Natural killer cell (primary cell): ENCODE measurements at places on chromosomes 3 and 15.

DNA sequence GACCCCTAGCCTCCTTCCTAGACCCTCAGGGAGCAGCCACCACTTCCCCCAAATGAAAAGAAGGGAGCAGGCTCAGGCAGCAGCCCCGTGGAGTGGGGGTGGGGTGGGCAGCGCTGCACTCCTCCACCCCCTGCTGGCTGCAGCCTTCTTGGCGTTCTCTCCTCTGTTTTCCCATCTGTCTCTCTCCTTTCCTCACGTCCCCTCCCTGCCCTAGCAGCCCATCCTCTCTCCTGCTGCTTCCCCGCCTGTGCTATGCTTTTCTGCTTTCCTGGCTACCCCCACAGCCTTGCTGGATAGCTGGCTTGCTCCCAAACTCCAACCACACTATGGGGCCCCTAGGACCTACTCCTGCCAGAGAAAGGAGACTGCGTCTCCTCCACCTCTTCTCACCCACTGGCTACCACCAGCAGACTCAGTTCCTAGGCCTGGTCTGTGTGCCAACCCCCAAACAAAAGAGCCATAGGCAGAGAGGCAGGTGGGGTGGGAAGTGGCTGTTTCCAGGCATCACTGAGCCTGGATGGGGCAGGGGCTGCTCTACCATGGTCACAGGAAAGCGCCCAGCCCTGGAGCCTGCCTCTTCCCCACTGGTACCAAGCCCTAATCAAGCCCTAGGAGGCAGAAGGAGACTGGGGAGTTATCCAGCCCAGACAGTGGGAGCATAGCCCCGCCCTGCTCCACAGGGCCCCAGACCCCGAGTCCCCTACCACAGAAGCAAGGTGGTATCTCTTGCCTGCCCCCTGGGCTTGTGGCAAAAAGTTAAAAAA lies 3.4 kb upstream of the DISP2 start:
- DNase-seq, result no peak

DNA sequence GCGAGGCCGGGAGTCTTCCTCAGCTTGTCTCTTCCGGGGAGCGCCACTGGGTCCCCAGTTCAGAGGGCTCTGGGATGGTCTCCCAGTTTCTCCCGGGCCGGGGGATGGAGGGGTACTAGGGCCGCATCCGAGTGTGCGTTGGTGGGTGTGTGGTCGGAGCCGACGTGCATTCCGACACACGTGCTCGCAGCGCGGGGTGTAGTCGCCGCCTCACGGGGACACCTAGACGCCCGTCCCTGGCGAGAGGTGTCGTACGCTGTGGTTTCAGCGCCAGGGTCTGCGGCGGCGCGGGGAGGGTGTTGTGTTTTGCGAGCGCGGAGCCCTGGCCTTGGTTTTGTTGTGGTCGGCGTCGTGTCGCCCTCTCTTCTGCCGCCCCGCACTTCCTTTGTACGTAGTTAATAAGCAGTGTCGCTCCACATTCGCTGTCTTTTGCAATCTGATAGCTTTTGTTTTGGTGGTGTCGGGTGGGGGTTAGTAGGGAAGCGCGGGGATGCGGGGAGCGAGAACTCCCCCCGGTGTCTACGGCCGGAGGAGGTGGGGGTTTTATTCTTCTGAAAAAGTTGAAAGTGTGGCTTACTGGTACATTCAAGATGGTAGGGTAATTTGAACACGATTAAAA lies 2.2 kb downstream of the IGF1R start:
- peak; percentile 75 for DNase-seq

DNA sequence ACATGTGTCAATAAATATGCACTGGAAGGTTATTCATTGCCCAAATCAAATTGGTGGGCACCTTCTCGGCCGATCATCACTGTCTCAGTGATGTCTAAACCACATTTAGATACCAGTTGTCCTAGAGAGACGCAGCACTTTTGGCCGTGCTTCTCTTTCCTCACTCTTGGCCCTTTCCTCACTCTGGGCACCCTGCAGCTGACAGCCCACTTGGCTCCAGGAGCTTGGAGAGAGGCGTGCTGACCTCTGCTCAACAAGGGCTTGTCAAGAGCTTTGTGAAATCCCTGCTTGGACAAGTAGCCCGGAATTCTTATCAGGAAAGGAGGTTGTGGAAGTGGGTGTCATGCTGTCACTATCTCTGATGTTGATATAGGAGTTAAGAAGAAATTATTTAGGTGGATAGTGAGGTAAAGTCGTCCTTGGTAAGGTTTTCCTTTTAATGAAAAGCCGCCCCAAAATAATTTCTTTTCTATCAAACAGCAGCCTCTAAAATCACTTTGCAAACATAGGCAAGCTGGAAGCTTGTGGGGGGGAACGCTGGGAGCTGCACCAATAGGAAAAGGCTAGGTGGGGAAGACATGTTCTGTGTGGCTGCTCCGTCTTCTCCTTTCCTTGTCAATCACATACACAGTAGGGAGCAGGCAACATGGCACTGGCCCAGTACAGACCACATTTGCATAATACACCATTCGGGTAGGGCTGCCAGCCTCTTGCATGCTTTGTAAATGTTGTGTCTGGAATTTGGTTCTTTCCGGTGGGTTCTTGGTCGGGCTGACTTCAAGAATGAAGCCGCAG lies 126.8 kb upstream of the UBE3A start:
- DNase-seq, result no peak

- no peak for DNase-seq
Observed at GRCh38 chr3:52403955-52404354, 40.9 kb downstream of the SEMA3G start.

GRCh38 chr3:29212789-29213433 lies 68.0 kb upstream of the RBMS3 start:
- no peak for DNase-seq

DNA sequence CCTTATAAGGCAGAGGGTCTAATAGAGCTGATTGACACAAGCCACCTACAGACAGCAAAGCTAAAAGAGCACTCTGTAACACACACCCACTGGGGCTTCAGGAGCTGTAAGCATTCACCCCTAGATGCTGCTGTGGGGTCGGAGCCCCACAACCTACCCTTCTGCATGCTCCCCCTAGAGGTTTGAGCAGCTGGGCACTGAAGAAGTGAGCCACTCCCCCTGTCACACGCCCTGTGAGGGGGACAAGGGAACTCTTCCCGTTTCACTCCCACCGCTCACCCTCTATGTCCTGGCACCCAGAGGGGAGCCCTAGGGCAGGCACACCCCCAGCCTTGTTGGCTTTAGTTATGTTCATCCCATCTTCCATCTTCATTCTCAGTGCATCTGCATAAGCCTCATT lies 9.4 kb upstream of the CSTA start:
- DNase-seq, result no peak

- DNase-seq, result no peak
Observed at GRCh38 chr15:81107889-81108288, 26.2 kb upstream of the CFAP161 start.

DNA sequence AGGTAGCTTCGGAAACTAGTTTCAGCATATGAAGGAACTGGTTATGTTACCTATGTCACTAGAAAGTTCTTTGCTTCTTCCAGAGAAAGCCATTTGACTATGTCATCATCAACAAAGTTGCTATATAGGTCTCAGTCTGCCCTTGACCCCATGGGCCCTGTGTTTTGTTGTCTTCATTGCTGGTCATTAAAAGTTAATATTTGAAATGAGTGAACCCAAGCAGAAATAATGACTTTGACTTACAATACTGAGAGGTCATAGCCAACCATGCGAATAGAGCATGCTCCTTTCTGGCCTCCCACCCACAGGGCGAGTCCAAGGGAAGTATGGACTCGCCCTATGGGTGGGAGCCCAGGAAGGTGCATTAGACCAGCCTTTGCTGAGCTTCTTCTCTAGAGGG lies 40.9 kb downstream of the APH1B start:
- no peak for DNase-seq

DNA sequence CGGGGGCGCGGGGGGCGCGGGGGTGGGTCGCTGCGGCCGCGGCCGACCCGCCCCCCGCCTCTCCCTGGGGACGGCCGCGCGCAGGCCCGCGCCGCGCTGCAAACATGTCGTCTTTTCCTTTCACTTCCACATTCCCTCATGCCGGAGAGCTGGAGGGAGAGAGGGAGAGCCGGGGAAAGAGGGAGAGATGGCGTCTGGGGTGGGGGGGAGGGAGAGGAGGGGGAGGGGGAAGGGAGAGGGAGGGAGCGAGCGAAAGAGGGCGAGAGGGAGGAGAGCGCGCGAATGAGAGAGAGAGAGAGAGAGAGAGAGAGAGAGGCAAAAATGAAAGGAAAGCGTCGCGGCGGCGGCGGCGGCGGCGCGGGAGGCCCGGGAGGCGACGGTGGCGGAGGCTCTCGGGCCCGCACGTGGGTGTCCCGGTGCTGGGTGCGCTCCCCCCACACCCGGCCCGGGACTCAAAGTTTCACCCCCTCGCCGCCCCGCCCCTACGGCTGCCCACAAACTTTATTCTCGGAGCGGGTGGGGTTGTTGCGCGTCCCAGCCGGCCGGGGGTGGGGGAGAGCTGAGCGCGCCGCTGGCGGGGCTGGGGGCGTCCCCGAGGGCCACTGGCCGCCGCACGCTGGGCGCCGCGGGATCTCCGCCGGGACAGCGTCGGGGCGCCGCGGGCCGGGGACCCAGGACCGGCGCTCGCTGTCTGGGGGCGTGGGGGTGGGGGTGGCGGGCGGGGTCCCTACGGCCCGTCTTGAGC lies 731 bp downstream of the ZNF710 start:
- peak; percentile 77 for DNase-seq

DNA sequence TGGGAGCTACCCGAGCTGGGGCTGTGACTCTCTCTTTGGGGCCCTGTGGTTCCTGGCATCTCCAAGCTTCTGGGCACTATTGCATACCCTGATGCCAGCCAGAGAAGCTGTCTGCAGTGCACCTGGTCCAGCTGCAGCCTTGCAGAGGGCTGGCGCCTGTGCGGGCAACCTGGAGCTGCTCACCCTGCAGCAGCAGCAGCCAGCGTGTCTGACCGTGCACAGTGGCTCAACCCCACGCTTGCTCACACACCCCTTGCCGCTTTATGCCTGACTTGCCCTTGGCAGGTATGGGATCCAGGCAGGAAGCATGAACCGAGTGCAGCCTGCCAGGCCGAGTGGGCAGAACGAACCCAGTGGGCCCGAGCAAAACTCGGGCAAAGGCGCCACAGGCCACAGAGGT lies 69.9 kb downstream of the GLB1 start:
- DNase-seq, result no peak

GRCh38 chr3:44031387-44032380 lies 210.0 kb upstream of the TOPAZ1 start:
- DNase-seq, result no peak

GRCh38 chr15:46408312-46408711 lies 773.5 kb downstream of the SQOR start:
- no peak for DNase-seq

- DNase-seq, result no peak
Observed at GRCh38 chr15:31278544-31279220, 48.0 kb upstream of the KLF13 start.

GRCh38 chr15:70275461-70276138 lies 177.9 kb upstream of the TLE3 start:
- no peak for DNase-seq

DNA sequence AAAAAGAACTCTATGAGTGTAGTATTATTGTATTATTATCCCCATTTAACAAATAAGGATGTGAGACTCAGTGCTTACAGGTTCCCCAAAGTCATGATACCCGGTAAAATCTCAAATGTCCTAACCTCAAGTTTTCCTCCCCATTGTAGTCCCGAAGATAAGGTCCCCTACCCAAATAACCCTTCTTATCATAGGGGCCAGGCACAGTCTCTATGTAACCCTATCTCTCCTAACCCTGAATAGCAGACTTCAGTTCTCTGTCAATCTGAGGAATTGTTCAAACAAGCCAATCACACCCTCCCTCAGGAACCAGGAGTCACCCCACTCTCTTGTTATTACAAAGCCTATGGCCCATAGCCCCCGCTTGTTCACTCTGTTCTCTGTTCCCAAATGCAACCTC lies 10.5 kb upstream of the SUSD5 start:
- no peak for DNase-seq

- no peak for DNase-seq
Observed at GRCh38 chr3:169311381-169311780, 352.1 kb downstream of the MECOM start.

- DNase-seq, result peak; percentile 75
Observed at GRCh38 chr3:172102123-172102882, 62.9 kb downstream of the FNDC3B start.

DNA sequence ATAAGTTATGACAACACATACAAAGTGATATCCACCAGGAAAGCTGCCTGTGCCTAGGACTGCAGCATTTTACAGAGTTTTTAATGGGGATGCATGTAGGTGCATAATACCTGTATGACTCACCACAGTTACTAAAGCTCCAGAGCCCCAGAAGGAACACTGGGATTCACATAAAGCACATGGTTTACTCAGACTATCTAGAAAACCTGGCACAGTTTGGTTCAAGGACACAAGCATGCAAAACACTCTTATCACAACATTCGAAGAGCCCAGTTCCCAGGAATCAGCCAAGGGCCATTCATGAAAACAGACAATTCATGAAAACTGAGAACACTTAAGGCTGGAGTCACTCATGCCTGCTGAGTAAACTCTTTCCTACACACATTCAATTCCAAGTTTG lies 261.0 kb downstream of the PYDC2 start:
- DNase-seq, result no peak

DNA sequence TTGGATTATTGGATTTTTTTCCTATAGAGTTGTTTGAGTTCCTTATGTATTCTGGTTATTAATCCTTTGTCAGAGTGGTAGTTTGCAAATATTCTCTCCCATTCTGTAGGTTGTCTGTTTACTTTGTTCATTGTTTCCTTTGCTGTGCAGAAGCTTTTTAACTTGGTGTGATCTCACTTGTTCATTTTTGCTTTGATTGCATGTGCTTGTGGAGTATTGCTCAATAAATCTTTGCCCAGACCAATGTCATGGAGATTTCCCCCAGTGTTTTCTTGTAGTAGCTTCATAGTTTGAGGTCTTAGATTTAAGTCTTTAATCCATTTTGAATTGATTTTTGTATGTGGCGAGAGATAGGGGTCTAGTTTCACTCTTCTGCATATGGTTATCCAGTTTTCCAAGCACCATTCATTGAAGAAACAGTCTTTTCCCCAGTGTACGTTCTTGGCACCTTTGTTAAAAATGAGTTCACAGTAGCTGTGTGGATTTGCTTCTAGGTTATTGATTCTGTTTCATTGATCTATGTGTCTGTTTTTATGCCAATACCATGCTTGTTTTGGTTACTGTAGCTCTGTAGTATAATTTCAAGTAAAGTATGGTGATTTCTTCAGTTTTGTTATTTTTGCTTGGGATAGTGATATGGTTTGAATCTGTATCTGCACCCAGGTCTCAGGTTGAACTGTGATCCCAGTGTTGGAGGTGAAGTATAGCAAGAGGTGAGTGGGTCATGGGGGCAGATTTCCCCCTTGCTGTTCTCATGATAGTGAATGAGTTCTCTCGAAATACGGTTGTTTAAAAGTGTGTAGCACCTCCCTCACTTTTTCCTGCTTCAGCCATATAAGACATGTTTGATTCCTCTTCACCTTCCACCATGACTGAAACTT lies 46.1 kb upstream of the TNFSF10 start:
- no peak for DNase-seq

- DNase-seq, result no peak
Observed at GRCh38 chr3:100591411-100591810, 18.0 kb upstream of the ADGRG7 start.

DNA sequence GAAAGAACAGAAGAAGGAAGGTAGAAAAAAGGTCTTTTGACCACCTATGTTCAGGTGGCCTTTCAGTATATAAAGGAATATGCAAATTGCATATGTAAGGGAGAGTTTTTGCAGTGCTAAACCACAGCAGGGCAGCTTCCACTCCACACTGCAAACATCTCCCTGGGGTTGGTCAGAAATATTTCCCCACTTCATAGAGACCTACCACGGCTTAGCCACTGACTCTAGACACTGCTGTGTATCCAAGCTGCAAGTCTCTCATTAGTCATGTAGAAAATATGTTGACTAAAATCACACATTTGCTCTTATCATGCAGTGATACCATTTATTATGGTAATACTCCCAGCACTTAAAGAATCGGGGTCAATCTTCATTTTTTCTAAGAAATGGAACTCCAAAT lies 214.9 kb upstream of the NR2F2 start:
- DNase-seq, result no peak
